ENCODE measurements at places on chromosomes 7 and 10.

DNA sequence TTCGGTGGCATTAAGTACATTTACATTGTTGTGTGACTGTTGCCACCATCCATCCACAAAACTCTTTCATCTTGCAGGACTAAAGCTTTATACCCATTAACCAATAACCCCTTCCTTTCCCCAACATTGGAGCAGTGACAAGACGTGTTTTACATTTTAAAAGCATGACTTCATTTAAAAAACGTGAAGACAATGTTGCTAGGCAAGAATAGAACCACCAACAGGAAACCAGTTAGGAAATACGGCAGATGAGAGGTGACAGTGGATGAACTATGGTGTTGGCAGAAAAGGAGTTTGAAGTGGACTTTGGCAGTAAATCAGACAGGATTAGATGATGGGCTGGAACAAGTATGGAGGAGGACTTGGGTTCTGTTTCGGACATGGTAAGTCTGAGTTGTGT lies 17.0 kb downstream of the TMEM236 start:
- no peak for DNase-seq
- H3K4me1 ChIP-seq = no peaks in the 10 kb centered on the region
- no peaks in the 10 kb centered on the region for H3K36me3 ChIP-seq
- H3K27ac ChIP-seq = no peak overlapping the region
- H3K4me3 ChIP-seq = no peak overlapping the region
- H3K27me3 ChIP-seq = no peaks in the 10 kb centered on the region

DNA sequence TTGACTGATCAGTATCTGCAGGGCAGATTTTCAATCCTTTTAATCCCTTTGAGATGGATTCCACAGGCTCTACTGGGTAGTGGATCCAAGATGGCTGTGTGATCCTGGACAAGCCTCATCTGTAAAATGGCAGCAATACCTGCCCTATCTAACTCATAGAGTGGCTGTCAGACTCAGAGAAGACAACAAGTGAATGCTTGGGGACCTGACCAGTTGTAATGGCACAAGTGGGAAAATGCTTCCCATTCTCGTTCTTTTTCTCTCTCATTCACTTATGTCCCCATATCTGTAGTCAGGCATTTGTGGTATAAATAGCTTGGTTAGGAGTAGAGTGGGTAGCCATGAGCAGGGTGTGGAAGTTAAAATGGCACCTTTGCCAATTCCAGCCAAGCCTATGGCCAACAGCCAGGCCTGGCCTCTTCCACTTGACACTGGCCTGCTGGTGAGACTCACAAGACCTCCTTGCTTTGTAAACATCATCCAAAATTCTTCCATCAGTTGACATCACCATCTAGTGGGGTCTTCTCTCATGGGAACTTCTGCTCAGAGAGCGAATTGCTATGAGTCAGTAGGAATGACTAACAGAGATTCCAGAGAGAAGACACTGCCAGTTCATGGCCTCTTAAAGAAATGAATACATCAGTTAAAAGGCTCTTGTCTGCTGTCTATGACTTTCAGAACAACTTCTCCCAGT lies 150.1 kb downstream of the PLPP4 start:
- H3K27ac ChIP-seq = no peak overlapping the region
- H3K4me3 ChIP-seq = no peak overlapping the region
- no peaks in the 10 kb centered on the region for H3K36me3 ChIP-seq
- H3K27me3 ChIP-seq = no peaks in the 10 kb centered on the region

- H3K4me3 ChIP-seq = no peak overlapping the region
- peaks cover 41% of the 10 kb centered on the region for H3K4me1 ChIP-seq
- H3K27me3 ChIP-seq = no peaks in the 10 kb centered on the region
- peak; percentile 51 for DNase-seq
- peak overlapping the region; percentile 95 for H3K27ac ChIP-seq
Measured at GRCh38 chr7:5693529-5693928, 87.9 kb downstream of the RNF216 start.

- no peaks in the 10 kb centered on the region for H3K36me3 ChIP-seq
- no peak overlapping the region for H3K4me3 ChIP-seq
- H3K27ac ChIP-seq = no peak overlapping the region
- DNase-seq = no peak
- no peaks in the 10 kb centered on the region for H3K4me1 ChIP-seq
Measured at GRCh38 chr10:13909516-13910258, 322.9 kb downstream of the PRPF18 start.

GRCh38 chr10:1190791-1191490 lies 134.8 kb downstream of the WDR37 start:
- H3K27me3 ChIP-seq = no peaks in the 10 kb centered on the region
- H3K4me3 ChIP-seq = no peak overlapping the region
- DNase-seq = no peak
- H3K36me3 ChIP-seq = no peaks in the 10 kb centered on the region
